Mononuclear cell (primary cell): ENCODE measurements at places on chromosomes 5 and 9. TPM values are rescaled to one million over a fixed set of nuclear protein-coding genes. Genes with fewer than 3 reads are reported as not detected.

Gene SYK
- total RNA-seq: 38.9 TPM

Gene DMRT3
- total RNA-seq: not detected

Gene ZNF483
- 29.9 TPM for total RNA-seq

Gene TEK
- under 0.01 TPM for total RNA-seq

Gene SCGB3A2
- not detected for total RNA-seq

Gene IL33
- not detected for total RNA-seq

Gene FBXW5
- total RNA-seq: 67.6 TPM

Gene TAF11L10
- not detected for total RNA-seq

Gene TIMD4
- 3.3 TPM for total RNA-seq

Gene GABRA6
- not detected for total RNA-seq

Gene OCLN
- 0.10 TPM for total RNA-seq

Gene IFNE
- total RNA-seq: not detected

Gene N4BP3
- total RNA-seq: 5.1 TPM

Gene SRA1
- total RNA-seq: 21.2 TPM

Gene RELL2
- total RNA-seq: 6.6 TPM

Gene PDCD1LG2
- total RNA-seq: not detected

Gene SH3TC2
- 3.7 TPM for total RNA-seq

Gene SAPCD2
- 3.3 TPM for total RNA-seq

Gene SLC36A2
- not detected for total RNA-seq

Gene MPDZ
- 1.3 TPM for total RNA-seq

Gene EIF4E1B
- total RNA-seq: 0.10 TPM

Gene NR2F1-AS1
- total RNA-seq: not detected

Gene PCDHGA5
- 0.21 TPM for total RNA-seq

Gene SV2C
- under 0.01 TPM for total RNA-seq

Gene GPR150
- total RNA-seq: 0.42 TPM
